ENCODE measurements at places on chromosomes 6 and 20.

DNA sequence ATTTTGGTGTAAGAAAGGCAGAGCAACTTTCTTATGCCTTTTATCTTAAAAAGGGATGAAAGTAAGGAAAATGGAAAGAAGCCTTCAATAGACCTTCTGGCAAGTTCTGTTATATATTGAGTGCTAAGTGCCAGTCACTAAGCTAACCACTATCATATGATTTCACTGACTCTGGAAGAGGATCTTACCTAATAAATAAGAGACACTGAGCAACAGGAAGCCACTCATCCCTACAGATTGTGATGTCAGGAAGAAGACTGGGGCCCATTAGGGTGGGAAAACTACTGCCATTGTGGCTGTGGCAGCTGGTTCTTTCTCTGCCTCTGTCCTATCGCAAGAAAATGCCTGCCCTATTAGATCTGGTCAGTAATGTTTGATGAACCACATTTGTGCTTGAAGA lies 89.6 kb downstream of the AIG1 start:
- DNase-seq = no peak

- DNase-seq = no peak
These were observed 188.3 kb upstream of the MARCKS start for GRCh38 chr6:113668641-113669408.

- DNase-seq = no peak
These were observed 268.0 kb upstream of the RNF217 start for GRCh38 chr6:124694139-124694705.

DNA sequence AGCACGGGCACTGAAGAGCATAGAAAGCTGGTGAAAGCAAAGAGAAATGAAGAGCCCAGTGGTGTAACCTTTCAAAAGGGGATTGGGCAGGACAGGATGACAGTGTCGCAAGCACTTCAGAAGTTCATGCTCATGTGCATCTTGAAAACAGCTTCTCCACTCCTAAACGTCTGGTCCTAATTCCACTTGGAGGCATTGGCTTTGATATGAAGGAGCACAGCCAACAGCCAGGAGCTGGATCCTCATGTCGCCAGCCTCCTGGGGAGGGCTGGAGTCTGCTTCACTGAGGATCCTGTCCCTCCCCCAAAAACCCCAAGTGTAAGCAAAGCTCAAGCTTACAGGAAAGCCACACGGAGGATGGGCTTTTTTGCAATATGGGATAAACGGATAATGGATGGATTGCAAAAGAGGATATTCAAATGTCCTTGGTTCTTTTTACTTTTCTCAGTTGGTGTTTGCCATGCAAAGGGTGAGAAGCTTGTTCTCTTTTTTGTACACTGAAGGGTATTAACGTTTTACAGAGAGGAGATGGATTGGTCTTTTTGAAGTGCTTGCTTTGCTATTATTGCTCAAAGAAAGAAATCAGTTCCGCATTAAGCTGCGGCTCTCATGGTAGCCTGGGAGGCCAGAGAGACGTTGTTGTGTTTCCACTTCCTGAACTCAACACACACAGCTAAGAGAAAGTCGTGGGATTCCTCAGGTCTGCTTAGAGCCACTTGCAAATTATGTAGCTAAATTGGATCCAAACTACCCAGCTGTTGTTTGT lies 92.2 kb downstream of the SIM1 start:
- no peak for DNase-seq

DNA sequence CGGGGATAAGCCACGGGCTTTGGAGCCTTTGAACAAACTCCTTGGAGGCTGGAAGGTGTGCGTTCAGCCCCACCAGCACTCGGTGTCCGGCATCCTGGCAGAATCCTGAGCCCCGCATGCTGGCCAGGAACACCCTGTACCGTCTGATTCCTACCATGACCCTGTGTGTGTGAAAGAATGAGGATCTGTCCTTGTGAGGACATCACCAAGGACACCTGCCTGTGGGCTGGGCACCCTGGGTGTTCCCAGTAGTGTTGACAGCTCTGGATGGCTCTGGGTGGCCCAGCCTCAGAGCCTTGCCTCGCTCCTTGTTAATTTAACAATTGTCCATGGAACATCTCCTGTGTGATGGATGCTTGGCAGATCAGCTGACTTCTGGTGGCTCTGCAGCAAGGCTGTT lies 234.3 kb downstream of the QKI start:
- DNase-seq = no peak

DNA sequence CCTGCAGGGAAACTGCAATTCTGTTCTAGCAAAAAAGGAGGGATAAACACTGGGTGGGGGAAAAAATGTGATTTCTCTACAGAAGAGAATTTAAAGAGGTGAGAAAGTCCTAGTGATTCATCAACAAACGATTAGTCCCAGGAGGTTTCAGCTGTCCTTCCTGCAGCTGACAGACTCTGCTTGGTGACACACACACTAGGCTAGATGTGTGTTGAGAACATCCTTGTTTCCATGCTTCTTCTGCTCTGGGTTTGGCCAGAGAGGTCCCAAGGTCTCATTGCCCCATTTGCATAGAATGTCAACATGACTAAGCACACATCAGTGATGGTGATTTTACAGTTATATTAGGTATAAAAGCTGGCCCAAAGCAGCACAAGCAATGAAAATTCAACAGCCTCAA lies 258.3 kb downstream of the NFATC2 start:
- no peak for DNase-seq

GRCh38 chr6:16354692-16355091 lies 116.3 kb downstream of the GMPR start:
- DNase-seq = no peak

GRCh38 chr6:157434349-157435033 lies 53.5 kb downstream of the ZDHHC14 start:
- DNase-seq = no peak

- DNase-seq = no peak
These were observed 520.4 kb downstream of the FRK start for GRCh38 chr6:115540077-115540869.

GRCh38 chr20:52200870-52201269 lies 9.3 kb upstream of the ZFP64 start:
- no peak for DNase-seq

- DNase-seq = no peak
These were observed 69.7 kb downstream of the PHACTR3 start for GRCh38 chr20:59673998-59674445.

DNA sequence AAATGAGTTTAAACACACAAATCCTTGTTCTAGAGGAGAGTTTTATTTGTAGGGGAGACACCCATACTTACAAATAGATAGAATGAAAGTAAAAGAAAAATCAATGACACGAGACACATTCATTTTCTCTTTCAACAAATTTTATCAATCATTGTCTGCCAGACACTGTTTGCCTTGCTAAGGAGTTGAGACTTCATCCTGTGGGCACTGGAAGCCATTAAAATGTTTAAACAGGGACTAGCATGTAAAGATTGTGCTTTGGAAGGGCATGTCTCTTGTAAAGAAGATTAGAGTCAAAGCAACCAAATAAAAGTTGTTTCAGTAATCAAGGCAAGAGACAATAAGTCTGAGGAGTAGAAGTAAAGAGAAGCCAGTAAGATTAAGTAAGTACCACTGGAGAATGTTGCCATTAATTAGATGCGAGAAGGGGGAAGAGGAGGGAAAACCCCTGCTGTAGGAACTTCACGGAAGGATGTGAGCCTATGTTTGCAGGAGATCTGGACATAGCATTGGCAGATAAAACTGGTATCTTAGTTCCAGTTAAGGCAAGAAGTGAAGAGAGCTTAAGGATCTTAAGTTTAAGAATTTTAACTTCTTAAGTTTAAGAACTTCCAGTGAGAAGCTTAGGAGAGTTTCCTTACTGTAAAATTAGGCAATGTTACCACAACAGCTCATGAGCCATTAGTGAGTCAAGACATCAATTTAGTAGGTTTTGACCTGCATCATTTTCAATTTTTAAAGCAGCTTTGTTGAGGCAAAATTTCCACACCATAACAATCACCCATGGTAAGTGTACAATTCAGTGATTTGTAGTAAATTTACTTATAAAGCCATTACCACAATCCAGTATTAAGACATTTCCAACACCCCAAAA lies 117.0 kb upstream of the UST start:
- no peak for DNase-seq

DNA sequence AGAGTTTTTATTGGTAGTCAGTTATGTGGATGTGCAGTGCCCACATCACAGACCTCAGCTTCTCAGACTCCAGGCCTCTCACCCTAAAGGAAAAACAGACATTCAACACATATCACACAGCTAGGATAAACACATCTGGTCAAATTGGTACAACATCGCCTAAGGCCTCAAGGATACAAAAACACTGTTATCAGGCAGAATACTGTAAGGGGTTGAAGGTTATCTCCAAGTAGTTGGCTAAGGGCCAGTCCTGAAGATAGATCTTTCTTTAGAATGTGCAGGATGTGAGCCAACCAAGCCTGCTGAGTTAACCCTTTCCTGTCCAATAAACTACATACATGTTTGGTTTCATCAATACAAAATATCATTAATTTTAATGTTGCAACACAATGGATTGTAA lies 308.4 kb upstream of the GJE1 start:
- no peak for DNase-seq

GRCh38 chr20:49526568-49526967 lies 41.4 kb downstream of the PTGIS start:
- DNase-seq = no peak

GRCh38 chr20:59448851-59449444 lies 148.5 kb downstream of the EDN3 start:
- no peak for DNase-seq

DNA sequence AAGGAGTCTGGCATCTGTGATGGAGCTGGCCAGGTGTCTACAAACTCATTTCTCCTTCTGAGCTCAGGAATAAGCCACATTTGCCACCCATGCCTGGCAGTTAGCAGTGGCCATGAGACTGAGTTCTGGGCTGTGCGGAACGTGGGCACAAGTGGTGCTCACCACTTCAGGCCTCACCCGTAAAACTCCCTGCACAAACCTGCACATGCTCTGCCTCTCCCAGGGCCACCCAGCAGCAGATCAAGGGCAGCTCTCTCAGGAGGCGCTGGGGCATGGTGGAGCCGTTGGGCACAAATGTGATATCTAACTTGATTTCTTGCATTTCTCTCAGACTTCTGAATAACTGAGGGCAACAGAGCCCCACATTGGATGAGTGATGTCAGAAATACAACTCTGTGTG lies 269.5 kb downstream of the HIVEP2 start:
- no peak for DNase-seq

GRCh38 chr6:25746968-25747367 lies 7.6 kb upstream of the SLC17A4 start:
- DNase-seq = no peak

DNA sequence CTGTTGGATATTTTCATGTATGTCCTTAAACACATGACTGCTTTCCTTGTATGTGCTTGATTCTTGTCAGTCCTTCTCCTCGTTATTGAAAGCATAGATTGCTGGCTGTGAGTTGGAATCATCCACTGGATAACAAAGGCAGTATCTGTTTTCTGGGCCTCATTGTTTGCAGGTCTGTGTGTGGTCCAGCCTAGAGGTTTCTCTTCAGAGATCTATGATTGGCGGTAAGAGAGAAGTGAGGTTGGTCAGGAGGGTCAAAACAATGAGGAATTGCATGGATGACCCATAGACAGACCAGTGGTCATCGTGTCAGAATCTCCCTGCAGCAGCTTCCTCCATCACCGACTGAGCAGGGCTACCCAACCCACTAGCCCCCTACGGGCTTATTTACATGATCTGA lies 915.0 kb downstream of the KIF16B start:
- DNase-seq = no peak

GRCh38 chr6:10659699-10660348 lies 34.6 kb downstream of the C6orf52 start:
- no peak for DNase-seq

DNA sequence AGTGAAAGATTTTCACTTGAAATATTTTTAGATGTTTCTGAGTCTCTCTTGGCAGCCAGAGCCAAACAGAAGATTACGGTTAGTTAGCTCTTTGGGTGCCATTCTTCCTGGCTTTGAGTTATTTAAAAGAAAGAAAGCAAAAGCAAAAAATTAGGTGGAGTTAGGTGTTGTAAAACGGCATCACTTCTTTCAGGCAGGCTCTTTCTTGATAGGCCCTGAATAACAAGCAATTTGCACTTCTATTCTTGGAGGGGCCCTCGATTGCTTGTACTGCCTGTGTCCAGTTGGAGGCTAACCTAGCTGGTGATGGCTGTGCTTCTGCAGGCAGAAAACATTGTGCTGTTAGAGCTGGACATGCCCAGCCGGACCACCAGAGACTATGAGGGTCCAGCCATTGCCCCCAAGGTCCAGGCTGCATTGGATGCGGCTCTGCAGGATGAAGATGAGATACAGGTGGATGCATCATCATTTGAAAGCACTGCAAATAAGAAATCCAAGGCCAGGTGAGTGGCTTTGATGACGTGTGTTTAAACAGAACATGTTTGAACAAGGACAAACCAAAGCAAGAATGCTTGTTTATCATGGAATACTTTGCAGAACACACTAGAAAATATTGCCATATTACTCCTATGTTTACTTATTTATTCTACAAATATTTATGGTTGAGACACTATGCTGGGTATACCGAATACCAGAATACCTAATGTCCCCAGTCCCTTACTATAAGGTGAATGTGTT lies 28.1 kb upstream of the ASXL1 start:
- DNase-seq = no peak

DNA sequence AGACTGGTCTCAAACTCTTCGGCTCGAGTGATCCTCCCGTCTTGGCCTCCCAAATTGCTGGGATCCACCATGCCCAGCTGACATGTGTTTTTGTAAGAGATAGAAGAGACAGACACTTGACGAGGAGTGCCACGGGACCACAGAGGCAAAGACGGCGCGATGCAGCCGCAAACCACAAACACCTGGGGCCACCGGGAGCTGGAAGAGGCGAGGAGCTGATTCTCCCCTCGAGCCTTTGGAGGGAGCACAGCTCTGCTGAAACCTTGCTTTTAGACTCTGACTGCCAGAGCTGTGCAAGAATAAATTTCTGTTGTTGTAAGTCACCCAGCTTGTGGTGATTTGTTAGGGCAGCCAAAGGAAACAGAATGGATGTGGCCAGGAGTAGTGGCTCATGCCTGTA lies 46.9 kb downstream of the TFAP2C start:
- DNase-seq = no peak

DNA sequence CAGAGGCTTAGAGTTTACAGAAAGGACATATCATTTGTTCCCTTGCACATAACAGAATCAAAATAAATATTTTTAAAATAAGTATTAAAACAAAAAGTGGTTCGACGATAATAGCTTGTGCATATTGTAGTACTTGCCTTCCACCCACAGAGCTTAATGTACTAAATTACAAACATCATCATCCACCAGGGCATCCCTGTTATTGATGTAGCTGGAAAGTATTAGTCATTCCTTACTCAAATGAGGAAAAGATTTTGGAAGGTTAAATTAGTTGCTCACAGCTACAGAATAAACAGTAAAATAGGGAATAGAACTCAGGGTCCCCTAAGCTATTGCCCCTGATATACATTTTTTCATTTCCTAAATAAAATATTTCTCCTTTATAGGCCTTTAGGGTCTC lies 150.3 kb downstream of the PTPRK start:
- DNase-seq = no peak

- no peak for DNase-seq
These were observed 388.7 kb downstream of the UTRN start for GRCh38 chr6:144673807-144674206.

DNA sequence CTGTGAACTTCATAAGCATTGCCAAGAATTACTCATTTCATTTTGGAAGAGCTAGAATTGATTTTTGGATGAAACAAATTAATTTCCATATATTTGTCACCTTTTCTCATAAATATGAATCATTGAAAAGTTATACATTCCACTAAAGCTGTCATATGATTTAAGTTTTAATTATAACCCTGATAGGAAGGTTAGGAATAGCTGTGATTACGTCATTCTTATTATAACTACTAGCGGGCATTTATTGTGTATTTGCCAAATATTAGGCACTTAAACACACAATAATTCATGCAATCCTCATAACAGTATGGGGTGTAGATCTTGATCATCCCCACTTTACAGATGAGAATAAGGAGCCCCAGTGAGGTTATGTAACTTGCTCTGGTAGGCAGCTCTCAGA lies 77.4 kb upstream of the ENPP5 start:
- no peak for DNase-seq
